A549 treated with Hydrocortisone at 1 μM for 4 hours (cell line): ENCODE measurements at places on chromosomes 5 and 9. TPM values are rescaled to one million over a fixed set of nuclear protein-coding genes. Genes with fewer than 3 reads are reported as not detected.

ZNF608 gene
- total RNA-seq = 0.77 to 1.6 TPM (median 1.1 TPM) in 5 replicates

DPYSL3 gene
- total RNA-seq = 18.7 to 26.1 TPM (median 21.3 TPM) in 5 replicates

PCDHA13 gene
- 0.06 to 0.10 TPM (median 0.08 TPM) in 3 of 5 replicates, not detected in the others for total RNA-seq

QRFP gene
- total RNA-seq = not detected in 5 replicates

ITGA2 gene
- 9.3 to 15.7 TPM (median 11.8 TPM) in 5 replicates for total RNA-seq

ANKRD20A1 gene
- 0.51 to 1.9 TPM (median 1.3 TPM) in 5 replicates for total RNA-seq

STK32A gene
- 0.21 to 0.38 TPM (median 0.24 TPM) in 5 replicates for total RNA-seq

IFNA13 gene
- total RNA-seq = not detected in 5 replicates

PCDHAC1 gene
- 1.8 to 2.5 TPM (median 2.2 TPM) in 5 replicates for total RNA-seq

ECSCR gene
- total RNA-seq = not detected in 5 replicates
